NB4 (cell line): ENCODE measurements at places on chromosomes 2 and 18.
A peak's percentile ranks its signal among the peaks of the same experiment; 100 is the strongest.

- DNase-seq: no peak
Observed at GRCh38 chr2:64243081-64244036, 99.1 kb upstream of the PELI1 start.

- no peak for DNase-seq
Observed at GRCh38 chr2:236516708-236517107, 52.9 kb upstream of the ACKR3 start.

- no peak for DNase-seq
Observed at GRCh38 chr2:232085826-232086425, 124.4 kb downstream of the DIS3L2 start.

GRCh38 chr2:217445723-217446122 lies 557.1 kb downstream of the TNS1 start:
- no peak for DNase-seq

GRCh38 chr2:30527411-30527810 lies 80.4 kb downstream of the LCLAT1 start:
- DNase-seq: no peak

DNA sequence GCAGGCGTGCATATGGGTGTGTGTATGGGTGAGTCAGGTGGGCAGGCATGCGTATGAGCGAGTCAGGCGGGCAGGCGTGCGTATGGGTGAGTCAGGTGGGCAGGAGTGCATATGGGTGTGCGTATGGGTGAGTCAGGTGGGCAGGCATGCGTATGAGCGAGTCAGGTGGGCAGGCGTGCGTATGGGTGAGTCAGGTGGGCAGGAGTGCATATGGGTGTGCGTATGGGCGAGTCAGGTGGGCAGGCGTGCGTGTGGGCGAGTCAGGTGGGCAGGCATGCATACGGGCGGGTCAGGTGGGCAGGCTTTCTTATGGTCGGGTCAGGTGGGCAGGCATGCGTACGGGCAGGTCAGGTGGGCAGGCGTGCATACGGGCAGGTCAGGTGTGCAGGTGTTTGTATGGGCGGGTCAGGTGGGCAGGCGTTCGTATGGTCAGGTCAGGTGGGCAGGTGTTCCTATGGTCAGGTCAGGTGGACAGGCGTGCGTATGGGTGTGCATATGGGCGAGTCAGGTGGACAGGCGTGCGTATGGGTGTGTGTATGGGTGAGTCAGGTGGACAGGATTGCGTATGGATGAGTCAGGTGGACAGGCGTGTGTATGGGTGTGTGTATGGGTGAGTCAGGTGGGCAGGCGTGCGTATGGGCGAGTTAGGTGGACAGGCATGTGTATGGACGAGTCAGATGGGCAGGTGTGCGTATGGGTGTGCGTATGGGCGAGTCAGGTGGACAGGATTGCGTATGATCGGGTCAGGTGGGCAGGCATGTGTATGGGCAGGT lies 28.7 kb upstream of the KLF11 start:
- DNase-seq: no peak

DNA sequence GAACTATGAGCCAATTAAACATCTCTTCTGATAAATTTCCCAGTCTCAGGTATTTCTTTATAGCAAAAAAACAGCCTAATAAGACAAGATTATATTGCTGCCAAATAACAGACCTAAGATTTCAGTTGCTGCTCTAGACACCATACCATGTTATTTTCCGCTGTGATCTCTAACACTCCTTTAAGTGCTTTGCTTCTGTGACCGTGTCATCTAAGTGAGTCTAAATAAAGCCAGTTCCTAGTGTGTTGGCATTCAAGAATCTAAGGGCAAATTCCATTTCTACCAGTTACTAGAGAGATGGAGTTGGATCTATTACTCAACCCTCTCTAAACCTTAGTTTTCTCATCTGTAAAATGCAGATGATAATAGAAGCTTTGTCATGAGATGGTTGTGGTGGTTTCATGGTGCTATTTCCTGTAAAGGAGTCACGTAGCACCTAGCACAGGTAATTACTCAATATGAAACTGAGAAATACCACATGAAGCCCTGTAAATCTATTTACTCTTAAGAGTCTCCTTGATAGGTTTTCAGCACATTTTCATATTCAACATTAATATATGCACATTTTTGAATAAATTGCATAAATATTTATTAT lies 40.5 kb downstream of the SPHKAP start:
- no peak for DNase-seq

DNA sequence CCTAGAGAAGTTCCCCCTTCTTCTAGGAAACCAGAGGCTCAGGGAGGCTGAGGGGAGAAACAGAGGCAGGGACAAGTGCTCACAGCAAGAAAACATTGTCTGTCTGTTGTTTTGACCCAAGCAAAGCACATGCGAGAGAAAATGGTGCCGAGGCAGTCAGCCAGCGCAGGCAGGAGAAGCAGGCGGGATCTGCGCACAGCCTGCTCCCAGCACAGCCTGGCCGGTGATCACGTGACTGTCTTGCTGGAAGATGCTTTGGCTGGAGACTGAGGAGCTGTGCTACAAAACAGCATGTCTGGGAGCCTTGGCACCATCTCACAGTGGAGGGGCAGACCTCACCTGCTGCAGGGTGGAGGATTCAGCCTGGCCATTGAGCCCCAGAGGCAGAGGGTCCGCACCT lies 93.7 kb upstream of the MYCN start:
- no peak for DNase-seq

- DNase-seq: no peak
Observed at GRCh38 chr2:71664161-71664560, 210.8 kb downstream of the DYSF start.

GRCh38 chr2:189681203-189681602 lies 6.7 kb downstream of the ANKAR start:
- no peak for DNase-seq

DNA sequence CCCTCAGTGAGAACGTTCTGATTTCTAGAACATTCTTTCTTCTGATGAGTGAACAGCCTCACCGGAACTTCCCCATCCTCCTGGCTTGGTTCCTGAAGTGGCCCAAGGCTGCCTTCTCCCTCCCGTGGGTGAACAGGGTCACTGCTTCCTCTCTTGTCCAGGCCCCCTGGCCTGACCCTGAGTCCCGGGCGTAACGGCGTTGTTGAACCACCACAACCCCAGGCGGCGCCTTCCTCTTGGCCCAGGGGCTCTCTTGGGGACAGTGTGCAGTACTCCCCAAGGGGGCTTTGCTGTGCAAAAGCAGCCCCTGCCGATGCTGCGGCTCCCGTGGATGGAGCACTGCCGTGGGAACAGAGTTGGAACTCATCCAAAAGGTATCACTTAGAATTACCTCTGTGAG lies 147.2 kb downstream of the TSN start:
- no peak for DNase-seq

DNA sequence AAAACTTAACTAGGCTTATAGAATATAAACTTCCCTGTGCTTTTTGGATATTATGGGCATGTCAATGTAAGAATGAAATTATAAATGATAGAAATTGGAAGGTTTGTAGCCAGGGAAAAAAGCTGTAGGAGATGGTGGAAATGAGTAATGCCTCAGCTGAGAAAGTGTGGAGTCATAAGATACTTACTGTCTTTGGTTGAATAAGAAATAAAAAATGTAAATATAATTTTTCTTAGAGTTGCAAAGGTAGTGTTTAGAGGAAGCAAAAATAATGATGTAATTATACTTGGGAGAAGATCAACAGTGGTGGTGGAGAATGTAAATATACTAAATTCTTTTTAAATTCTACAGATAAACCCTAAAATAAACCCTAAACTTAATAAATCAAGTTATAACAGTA lies 26.2 kb upstream of the RND3 start:
- no peak for DNase-seq

DNA sequence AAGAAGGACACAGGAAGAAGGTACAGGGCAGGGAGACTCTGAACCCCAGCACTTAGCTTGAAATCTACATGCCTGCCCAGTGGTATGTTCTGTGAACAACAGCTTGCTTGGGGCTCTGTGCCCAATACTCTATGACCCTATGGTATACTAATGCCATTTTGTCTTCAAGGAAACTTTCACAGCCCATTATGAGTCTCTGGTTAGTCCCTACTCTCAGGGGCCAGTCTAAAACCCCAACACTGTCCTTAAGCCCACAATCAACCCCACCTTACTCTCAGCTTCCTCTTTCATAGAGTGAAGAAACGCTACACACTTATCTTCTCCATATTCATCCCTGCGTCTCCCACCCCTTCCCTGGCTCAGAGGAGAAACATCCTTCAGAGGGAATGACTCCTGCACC lies 16.0 kb downstream of the NEB start:
- no peak for DNase-seq

GRCh38 chr2:42256505-42256904 lies 87.4 kb downstream of the EML4 start:
- DNase-seq: no peak

DNA sequence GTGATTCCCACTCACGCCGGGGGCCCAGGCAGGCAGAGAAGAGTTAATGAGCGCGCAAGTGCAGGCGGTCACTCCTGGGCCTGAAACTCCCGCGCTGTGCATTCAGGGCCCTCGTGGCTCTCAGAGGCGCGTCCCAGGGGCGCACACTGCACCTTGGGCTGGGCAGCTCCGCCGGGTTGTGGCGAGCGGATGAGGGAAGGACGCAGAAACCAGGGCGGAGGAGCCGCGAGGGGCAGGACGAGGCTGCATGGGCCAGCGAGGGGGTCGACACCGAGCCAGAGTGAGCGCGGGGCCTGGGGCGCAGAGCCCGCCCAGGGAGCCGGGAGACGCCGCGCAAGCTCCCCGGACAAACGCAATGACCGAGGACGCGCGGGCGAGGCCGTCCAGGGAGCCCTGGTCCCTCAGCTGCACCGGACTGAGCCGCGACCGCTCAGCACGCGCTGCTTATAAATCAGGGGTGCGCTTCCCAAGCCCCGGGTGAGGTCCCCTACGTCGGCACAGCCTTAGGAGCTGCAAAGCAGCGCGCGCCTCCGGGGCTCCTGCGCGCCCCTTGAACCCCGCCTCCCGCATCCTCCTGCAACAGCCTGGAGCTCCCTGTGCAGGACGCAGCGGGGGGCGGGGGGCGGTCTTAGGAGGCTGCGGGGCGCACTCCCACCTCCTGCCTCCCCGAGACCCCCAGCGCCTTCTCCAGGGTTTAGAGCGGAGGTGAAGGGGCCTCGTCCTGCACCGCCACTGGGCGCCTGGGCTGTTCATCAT lies 180.2 kb upstream of the ALKAL2 start:
- no peak for DNase-seq

- no peak for DNase-seq
Observed at GRCh38 chr18:41974796-41975201, 19.8 kb downstream of the PIK3C3 start.

DNA sequence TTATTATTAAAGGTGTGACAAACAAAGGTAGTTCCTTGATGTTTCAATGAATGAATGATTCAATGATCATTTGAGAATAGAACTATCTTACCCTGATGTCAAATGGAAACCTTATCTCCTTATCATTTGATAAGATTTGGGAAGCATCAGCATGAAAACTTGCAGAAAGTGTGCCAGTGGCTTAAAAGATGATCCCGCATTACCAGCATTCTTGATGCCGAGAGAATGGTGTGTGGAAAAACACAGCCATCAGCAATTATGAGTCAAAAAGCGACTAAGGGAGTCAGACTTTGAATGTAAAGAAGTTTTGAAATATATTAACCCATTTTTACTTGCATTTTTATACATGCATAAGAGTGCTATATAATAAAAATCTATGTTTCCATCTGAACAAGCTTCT lies 93.7 kb downstream of the MAIP1 start:
- DNase-seq: no peak

GRCh38 chr2:217113491-217113890 lies 253.6 kb upstream of the TNP1 start:
- DNase-seq: no peak

- DNase-seq: peak; percentile 45
Observed at GRCh38 chr18:2969695-2970094, 43.2 kb downstream of the LPIN2 start.

DNA sequence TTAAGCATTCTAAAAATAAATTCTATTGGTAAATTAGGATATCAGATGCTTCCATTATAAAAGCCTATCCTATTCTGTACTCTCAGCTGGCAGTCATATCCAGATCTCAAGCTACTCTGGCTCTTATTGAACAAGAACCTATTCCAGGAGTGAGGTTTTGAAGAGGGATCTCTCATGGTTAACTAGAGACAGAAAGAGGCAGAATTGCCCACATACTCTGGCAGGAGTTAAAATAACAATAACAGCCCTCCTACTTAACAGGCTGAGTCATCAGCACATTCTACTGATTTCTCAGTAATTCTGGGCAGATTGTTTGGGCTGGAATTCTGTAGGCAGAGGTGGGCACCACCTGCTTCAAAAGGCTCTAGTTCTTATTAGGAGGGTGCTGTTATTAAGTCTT lies 142.0 kb upstream of the UNC80 start:
- no peak for DNase-seq

- no peak for DNase-seq
Observed at GRCh38 chr2:238459081-238459629, 32.4 kb downstream of the ASB1 start.

DNA sequence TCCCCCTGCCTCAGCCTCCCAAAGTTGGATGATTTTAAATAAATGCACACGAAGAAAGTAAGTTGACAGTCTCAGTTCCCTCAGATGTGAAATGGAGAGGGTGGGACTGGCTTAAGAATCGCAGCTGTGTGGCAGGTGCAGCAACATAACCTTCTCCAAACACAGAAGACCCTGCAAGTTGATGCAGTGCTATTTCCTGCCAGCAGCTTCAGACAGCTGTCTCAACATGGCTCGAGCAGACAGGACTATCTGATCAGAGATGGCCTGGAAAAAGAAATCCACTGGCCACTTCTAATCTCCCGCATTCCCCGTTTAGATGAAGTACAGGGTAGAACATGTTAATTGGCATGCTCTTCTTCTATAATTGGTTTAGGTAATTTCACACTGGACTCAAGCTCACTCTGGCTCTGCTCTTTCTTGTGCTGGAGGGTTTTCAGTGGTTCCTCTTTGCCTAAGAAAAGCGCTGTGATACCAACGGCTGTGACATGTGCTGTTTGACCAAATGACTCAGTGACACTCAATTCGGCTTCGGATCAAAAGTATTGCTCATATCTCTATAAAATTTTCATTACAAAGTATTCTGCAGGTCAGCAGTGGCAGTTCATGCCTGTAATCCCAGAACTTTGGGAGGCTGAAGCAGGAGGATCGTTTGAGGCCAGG lies 40.2 kb downstream of the MYOM1 start:
- peak; percentile 79 for DNase-seq

- no peak for DNase-seq
Observed at GRCh38 chr2:141611-142010, 95.3 kb upstream of the FAM110C start.
